Thymus (tissue), 14 donors: ENCODE measurements at places on chromosomes 3 and 15. TPM values are rescaled to one million over a fixed set of nuclear protein-coding genes. Genes with fewer than 3 reads are reported as not detected.
A peak's percentile ranks its signal among the peaks of the same experiment; 100 is the strongest.

- H3K27me3 ChIP-seq = peaks cover 54% of the 10 kb centered on the region
- peaks cover 5% of the 10 kb centered on the region for H3K4me1 ChIP-seq
Observed at GRCh38 chr15:72796515-72797337, 13.2 kb upstream of the ADPGK start.

- peaks cover 5% of the 10 kb centered on the region for H3K4me1 ChIP-seq
- H3K27ac ChIP-seq = peak overlapping the region; percentile 53
- peak; percentile 10 for DNase-seq
- no peaks in the 10 kb centered on the region for H3K27me3 ChIP-seq
Observed at GRCh38 chr3:109806929-109807328, 469.6 kb upstream of the DPPA4 start.

- H3K27ac ChIP-seq = no peak overlapping the region
- no peaks in the 10 kb centered on the region for H3K27me3 ChIP-seq
- no peak for DNase-seq
- H3K36me3 ChIP-seq = no peaks in the 10 kb centered on the region
Observed at GRCh38 chr3:73556520-73557372, 68.0 kb downstream of the PDZRN3 start.

DNA sequence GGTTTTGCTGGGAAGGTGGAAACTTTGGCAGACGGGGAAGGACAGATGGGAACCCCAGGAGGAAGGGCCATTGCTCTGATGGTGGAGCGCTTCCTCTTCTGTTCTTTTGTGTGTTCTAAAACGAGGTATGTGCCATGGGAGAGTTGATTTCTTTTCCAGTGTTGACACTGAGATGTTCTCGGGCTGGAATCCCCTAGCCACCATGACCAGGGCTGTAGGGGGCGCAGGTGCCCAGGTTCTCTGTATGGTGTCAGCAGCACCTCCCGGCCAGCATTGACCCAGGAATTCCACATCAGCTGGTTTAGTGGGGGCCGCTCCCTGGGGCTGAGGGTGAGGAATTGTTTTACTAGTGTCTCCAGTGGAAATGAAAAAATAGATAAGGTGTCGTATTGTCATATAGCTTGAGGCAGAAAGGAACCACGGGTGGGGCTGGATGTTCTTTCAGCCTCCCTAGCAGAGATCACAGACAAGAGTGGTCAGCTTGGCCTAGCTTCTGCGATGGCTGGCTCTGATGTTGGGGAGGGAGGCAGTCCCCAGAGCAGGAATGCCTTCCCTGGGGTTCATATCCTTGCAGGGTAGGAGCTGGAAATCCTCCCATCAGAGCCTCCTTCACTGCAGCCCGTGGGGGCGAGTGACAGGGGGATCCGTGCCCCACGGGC is 34.2 kb upstream of the ACAD9 start:
- H3K27ac ChIP-seq = peak overlapping the region; percentile 82
- no peaks in the 10 kb centered on the region for H3K27me3 ChIP-seq
- no peak for DNase-seq

DNA sequence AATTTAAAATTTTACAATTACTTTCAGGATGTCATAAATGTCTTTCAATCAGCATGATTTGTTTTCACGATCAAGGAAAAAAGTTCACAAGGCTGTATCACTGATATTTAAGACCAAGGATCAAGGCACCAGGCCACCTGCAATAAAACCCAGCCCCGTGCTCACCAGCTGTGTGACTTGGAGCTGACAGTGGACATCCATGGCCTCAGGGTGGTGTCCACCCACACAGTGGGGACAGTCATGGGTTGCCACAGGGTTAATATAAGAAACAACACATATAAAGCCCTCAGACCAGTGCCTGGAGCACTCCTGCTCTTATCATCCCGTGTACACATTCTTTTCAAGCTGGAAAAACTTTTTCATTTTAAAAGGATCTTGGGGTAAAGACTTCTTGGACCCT is 56.5 kb downstream of the PCSK6 start:
- H3K4me1 ChIP-seq = no peaks in the 10 kb centered on the region
- no peak overlapping the region for H3K4me3 ChIP-seq
- no peaks in the 10 kb centered on the region for H3K27me3 ChIP-seq
- no peak for DNase-seq
- H3K27ac ChIP-seq = no peak overlapping the region

- peaks cover 49% of the 10 kb centered on the region for H3K27me3 ChIP-seq
- no peak for DNase-seq
- no peak overlapping the region for H3K4me3 ChIP-seq
- no peak overlapping the region for H3K27ac ChIP-seq
- no peaks in the 10 kb centered on the region for H3K4me1 ChIP-seq
Observed at GRCh38 chr15:66063147-66063546, 190.4 kb downstream of the MEGF11 start.

DNA sequence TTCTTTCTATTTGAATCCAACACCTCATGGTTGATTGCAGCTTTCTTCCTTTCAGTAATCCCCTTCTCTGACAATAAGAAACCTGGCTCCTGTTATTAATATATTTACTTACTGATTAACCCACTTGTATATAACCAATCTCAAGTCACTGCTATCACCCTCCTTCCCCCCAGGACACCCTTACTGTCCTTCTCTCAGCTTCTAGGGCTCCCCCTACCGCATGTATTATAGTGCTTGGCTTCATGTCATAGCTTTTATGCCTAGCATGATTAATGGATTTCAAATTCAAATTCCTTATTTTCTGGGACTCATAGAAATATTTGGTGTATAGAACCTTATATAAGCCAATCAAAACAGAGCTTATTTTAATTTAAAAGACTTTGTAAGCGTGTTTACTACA is 75.7 kb upstream of the BNIP2 start:
- H3K27ac ChIP-seq = no peak overlapping the region
- DNase-seq = no peak
- H3K4me3 ChIP-seq = no peak overlapping the region
- no peaks in the 10 kb centered on the region for H3K4me1 ChIP-seq
- no peaks in the 10 kb centered on the region for H3K36me3 ChIP-seq

GRCh38 chr3:138673641-138674530 is 65.3 kb downstream of the FAIM start:
- no peak overlapping the region for H3K4me3 ChIP-seq
- H3K27me3 ChIP-seq = no peaks in the 10 kb centered on the region
- DNase-seq = no peak
- peak overlapping the region; percentile 19 for H3K27ac ChIP-seq

GRCh38 chr15:39191871-39192291 is 389.0 kb upstream of the THBS1 start:
- no peak overlapping the region for H3K4me3 ChIP-seq
- no peaks in the 10 kb centered on the region for H3K36me3 ChIP-seq
- no peak for DNase-seq
- H3K27ac ChIP-seq = no peak overlapping the region
- no peaks in the 10 kb centered on the region for H3K27me3 ChIP-seq

DNA sequence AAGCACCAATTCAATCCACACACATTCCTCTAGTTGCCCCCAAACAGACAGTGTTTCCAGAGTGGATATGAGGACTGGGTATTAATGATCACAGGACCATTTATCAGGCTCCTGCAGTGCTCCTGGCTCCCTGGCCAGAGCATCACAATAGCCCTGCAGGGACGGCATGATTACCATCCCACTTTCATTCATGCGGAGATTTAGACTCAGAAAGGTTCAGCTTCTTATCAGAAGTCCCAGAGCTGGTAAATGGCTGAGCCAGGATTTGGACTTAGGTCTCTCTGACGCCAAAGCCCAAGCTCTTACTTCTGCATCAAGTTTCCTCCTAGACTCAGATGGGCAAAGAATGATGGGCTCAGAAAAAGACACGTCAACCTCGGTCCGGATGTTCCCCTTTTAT is 2.9 kb upstream of the EPHB3 start:
- DNase-seq = no peak
- H3K4me3 ChIP-seq = no peak overlapping the region
- peaks cover 22% of the 10 kb centered on the region for H3K27me3 ChIP-seq

DNA sequence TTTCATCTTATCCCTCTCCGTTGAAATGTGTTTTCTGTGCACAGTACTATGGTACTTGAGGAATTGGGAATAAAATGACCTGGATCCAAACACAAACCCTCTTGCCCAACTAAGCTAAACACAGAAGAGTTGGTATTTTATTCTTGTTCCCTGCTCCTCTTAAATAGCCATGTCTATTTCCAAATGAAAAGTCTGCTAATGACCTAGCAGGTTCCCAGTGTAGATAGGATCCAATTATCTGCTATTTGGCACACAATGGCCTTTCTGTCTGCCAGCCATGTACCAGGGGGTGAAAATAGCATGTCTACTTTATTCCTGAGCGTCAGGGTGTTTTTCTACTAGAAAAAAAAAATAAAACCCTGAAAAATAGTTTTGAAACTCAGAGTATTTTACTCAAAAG is 657.0 kb upstream of the NAALADL2 start:
- no peak overlapping the region for H3K27ac ChIP-seq
- H3K4me3 ChIP-seq = no peak overlapping the region
- H3K27me3 ChIP-seq = no peaks in the 10 kb centered on the region
- no peak for DNase-seq

GRCh38 chr15:70856884-70857561 is 3.1 kb upstream of the LARP6 start:
- H3K27ac ChIP-seq = no peak overlapping the region
- H3K4me3 ChIP-seq = no peak overlapping the region
- H3K27me3 ChIP-seq = peaks cover 43% of the 10 kb centered on the region

- H3K4me1 ChIP-seq = peaks cover 21% of the 10 kb centered on the region
- no peak for DNase-seq
- H3K27me3 ChIP-seq = no peaks in the 10 kb centered on the region
- H3K27ac ChIP-seq = no peak overlapping the region
Observed at GRCh38 chr3:14423197-14423743, 20.9 kb downstream of the SLC6A6 start.

DNA sequence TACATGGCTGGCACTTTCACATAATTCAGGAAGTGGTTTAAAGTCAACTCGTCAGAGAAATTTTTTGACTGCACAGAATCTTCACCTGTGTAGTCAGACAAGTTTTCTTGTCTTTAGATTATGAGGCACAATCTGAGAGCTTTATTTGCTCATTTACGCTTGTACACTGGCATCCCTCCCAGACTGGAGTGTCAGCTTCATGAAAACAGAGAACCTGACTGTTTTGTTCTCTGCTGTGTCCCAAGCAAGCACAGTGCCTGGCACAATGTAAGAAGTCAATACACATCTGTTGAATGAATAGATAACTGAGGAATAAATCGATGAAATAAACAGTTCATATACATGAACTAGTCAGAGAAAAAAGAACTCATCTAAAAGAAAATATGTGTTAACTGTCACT is 846.1 kb upstream of the CFAP20DC start:
- DNase-seq = no peak
- no peak overlapping the region for H3K4me3 ChIP-seq
- H3K27me3 ChIP-seq = no peaks in the 10 kb centered on the region
- no peaks in the 10 kb centered on the region for H3K36me3 ChIP-seq

DNA sequence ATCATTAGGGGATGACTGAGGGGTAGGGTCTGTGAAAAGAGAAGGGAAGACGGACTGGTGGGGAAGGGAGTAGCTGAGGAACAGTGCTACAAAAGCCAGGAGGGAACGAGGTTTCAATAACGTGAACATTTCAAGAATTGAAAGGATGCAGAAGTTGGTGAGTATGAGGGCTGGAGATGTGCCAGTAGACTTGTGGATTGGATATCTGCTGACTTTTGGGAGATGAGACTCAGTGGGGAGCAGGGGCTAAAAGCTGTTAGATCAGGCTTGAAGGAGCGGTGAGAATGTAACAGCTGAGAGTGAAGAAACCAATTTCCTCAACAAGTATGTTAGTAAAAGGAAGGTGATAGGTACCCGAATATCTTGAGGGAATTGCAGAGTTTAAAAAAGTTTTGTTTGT is 65.2 kb downstream of the GTPBP8 start:
- no peaks in the 10 kb centered on the region for H3K27me3 ChIP-seq
- DNase-seq = no peak
- no peak overlapping the region for H3K4me3 ChIP-seq
- H3K27ac ChIP-seq = no peak overlapping the region
- no peaks in the 10 kb centered on the region for H3K36me3 ChIP-seq

DNA sequence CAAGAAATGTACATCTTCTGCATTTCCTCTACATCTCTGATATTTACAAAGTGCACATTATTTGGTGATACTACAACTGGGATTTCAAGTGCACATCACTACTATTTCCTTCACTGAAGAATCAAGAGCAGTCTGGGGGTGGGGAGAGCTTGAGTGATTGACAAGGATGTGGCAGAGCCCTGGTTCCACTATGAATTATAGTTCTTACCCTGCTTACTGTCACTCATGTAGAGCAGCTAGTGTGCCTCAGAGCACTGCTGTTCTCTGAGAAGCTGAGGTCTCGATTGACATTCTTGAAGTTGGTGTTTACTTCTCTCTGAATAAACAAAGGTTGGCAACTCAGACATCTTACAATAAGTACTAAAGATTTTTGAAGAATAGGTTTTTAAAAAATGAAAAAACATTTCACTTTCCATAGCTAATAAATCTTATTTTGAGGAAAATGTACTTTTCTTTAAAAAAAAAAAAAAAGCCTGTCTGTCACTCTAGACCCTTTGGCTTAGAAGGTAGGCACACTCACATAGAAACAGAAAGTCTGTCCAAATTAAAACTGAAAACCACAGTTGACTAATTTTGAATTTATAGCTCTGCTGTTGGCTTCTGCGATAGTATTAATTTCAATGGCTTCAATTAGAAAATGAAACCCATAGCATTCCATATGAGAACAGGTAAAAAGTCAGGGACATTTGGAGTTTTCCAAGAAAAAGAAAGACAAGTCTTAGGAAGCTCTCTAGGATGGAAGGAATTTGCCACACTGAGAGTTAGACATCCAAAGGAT is 5.6 kb downstream of the GREM1 start:
- H3K4me3 ChIP-seq = no peak overlapping the region
- H3K36me3 ChIP-seq = no peaks in the 10 kb centered on the region
- no peak for DNase-seq
- peaks cover 42% of the 10 kb centered on the region for H3K27me3 ChIP-seq

- no peak for DNase-seq
- no peaks in the 10 kb centered on the region for H3K4me1 ChIP-seq
- no peaks in the 10 kb centered on the region for H3K27me3 ChIP-seq
Observed at GRCh38 chr3:120048355-120049041, 45.7 kb downstream of the GSK3B start.

- no peaks in the 10 kb centered on the region for H3K27me3 ChIP-seq
- H3K4me1 ChIP-seq = no peaks in the 10 kb centered on the region
- no peak for DNase-seq
- no peaks in the 10 kb centered on the region for H3K36me3 ChIP-seq
- no peak overlapping the region for H3K27ac ChIP-seq
Observed at GRCh38 chr3:24199300-24199699, 254.2 kb downstream of the NR1D2 start.

The PRKAR2A gene
- total RNA-seq = 8.0 TPM

The UCN2 gene
- 0.09 TPM for total RNA-seq

The NEK10 gene
- total RNA-seq = 0.76 TPM

The CACNA1D gene
- total RNA-seq = 0.66 TPM

The SV2B gene
- 3.2 TPM for total RNA-seq
